SIG-M5 (cell line): ENCODE measurements at places on chromosomes 5 and 9.
A peak's percentile ranks its signal among the peaks of the same experiment; 100 is the strongest.

GRCh38 chr5:54651482-54652076 lies 134.0 kb downstream of the SNX18 start:
- no peak for DNase-seq

GRCh38 chr5:42718591-42718990 lies 38.0 kb upstream of the CCDC152 start:
- no peak for DNase-seq

DNA sequence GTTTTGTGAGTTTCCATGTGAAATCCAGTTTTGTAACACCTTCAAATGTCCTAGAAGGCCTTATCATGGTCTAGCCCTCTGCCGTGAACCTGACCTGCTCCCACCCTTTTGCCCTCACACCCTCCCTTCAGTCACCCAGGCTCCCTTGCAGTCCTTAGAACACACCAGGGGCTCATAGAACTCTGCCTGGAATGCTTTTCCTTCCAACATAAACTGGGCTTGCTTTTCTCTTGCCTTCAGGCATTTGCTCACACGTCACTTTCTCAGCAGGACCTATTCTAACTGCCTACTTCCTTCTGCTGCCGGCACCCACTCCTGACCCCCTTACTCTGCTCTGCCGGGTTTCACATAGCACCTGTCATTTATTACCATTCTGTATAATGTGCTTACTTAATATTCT lies 111.9 kb downstream of the PDE8B start:
- no peak for DNase-seq

- no peak for DNase-seq
Observed at GRCh38 chr5:8418049-8418426, 549.1 kb downstream of the MTRR start.

DNA sequence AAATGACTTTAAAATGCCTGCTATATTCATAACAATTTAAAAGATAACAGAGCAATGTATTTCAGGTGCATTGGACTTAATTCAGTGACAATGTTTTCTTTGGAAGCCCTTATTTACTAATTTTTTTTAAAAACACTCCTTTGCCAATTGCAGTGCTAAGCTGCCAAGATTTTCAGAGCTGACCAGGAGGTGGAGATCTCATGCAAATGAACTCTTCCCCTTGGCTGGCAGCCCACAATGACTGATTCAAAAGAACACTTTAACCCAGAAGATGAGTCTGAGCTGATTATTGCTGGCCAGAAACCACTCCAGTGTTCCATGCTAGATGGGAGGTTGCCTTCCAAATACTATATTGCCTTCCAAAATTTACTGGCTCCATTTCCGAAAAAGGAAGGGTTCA lies 128.3 kb upstream of the CCNH start:
- DNase-seq: no peak

GRCh38 chr9:121294866-121295661 lies 27.1 kb downstream of the GSN start:
- no peak for DNase-seq

DNA sequence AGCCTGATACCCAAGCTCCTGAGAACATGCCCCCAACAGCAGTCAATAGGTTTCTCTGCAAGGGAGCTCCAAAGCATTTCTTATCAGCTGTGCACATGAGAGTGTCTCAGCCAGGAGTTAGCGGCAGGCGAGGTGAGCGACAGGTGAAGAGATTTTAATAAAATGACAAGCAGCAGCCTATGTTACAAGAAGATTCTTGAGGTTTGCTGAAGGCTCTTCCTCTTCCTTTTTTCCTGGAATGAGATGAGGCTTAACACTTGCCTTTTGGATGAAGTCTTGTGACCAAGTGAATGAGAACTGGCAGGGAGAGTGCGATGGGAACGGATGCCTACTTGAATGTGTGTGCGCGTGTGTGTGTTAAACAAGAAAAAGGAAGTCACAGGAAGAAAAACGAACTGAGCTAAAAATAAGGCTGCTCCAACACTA lies 76.1 kb downstream of the SHB start:
- no peak for DNase-seq

- no peak for DNase-seq
Observed at GRCh38 chr9:69643098-69643497, 29.1 kb downstream of the APBA1 start.

- no peak for DNase-seq
Observed at GRCh38 chr9:132243156-132244074, 81.6 kb downstream of the NTNG2 start.

DNA sequence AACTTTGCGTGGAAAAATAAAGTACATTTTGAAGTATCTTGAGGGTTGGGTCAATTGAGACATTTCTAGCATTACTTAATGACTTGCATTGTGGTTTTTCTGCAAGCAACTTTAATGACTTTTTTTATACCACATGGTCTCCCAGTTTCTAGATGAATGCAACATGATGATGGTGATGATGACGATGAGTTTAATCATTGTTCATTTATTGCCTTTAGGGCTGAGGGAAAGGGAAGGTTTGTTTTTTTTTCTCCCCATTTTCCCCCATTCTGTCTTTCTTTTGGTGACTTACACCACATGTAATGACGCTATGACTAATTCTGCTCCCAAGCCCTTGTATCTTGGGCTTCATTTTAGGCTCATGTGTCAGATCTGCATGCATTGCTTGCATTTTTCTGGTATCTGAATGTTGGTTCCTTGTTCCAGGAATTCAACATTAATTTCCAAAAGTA lies 57.7 kb upstream of the NXNL2 start:
- no peak for DNase-seq

- DNase-seq: no peak
Observed at GRCh38 chr9:714675-715074, 126.8 kb upstream of the DMRT1 start.

- no peak for DNase-seq
Observed at GRCh38 chr5:1460054-1460682, 14.9 kb upstream of the SLC6A3 start.

DNA sequence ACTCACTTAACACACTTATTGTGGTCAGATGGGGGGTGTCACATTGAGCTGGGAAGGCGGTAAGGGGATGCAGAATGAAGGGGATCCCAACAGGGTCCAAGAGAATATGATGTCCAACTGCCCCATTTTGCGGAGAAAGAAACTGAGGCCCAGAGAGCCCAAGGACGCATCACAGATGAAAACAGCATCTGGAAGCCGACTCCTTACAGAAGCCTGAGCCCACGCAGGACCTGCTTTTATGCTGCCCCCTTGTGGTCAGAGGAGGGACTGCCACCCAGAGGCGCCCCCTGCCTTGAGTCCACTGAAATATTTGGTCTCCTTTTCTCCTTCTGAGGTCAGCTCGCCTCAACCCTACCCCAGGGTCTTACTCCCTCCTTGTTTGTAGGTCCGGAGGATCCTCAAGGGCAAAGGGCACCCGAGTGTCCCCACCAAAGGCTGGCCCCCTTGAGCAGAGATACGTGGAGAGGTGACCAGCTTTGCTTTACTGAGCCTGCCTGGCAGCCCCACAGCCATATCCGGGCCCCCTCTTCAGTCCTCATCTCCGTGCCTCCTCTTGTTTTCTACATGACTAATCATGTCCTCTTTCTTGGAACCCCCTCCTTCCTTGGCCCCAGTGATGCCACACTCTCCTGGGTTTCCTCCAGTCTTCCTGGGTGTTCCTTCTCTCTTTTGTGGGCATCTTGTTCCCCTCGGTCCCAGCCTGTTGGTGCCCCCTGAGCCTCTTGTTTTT lies 30.0 kb upstream of the TTLL11 start:
- DNase-seq: no peak

GRCh38 chr5:136174021-136174659 lies 18.8 kb downstream of the SMIM32 start:
- DNase-seq: no peak

DNA sequence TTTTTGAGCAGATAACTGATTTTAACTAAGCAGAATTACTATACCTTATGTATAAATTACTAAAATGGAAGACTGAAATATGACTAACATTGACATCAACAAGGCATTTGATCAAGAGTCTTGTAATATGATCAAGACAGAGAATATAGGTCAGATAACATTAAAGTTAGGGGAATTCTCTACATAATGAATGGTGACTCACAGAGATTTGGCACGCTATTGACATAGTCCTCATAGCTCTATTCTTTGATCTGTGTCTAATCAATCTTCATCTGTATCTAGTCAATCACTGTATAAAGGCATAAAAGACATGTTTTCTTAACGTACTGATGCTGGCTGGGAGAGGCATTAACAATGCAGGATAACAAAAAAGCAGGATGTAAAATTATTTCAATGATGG lies 17.4 kb downstream of the ABITRAM start:
- no peak for DNase-seq

DNA sequence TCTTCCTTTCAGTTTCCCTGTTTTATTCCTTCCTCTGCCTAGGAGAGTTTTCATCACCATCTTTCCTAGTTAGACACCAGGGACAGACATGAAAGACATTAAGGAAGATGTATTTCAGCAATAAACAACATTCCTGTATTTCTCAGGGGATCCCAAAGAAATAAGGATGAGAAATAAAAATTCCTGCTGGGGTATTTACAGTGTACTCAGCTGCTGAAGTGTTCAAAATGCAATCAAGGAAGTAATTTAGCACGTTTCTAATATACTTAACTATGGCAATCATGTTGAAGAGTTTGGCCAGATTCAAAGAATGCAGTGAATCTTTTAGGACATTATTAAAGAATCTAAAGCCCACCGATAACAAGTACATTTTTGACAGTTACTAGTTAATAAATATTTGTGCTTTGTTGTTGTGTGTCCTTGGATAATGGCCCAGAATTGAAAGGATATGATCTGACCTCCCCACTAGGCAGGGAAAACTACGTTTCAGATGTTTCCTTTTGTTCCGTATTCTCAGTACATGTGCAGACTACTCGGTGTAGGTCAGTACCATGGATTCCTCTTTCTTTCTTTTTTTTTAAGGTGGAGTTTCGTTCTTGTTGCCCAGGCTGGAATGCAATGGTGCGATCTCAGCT lies 46.8 kb downstream of the INIP start:
- no peak for DNase-seq

DNA sequence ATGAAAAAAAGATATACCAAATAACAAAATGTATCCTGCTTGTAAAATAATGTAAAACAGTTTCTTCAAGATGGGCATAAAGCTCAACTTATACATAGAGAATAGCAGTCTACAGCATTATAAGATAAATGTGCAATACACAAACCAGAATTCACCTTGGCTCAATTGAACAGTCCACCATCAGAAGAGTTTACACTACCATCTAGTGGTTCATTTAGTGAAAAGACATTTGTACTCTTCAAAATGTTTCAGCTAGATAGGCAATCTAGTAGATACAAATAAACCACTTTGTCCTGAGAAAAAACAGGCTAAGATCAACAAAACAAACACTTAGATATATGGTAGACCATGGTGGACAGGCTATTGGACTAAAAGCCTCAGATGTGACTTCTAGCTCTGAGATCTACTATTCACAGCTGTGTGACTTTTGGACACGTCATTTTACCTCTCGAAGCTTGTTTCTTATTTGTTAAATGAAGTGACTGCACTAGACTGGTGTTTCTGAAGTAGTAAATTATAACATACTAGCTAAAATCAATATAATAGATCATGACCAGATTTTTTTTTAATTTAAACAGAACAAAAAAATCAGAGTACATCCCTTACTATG lies 22.1 kb upstream of the TPD52L3 start:
- no peak for DNase-seq

GRCh38 chr5:38379350-38379937 lies 121.1 kb downstream of the EGFLAM start:
- DNase-seq: no peak

DNA sequence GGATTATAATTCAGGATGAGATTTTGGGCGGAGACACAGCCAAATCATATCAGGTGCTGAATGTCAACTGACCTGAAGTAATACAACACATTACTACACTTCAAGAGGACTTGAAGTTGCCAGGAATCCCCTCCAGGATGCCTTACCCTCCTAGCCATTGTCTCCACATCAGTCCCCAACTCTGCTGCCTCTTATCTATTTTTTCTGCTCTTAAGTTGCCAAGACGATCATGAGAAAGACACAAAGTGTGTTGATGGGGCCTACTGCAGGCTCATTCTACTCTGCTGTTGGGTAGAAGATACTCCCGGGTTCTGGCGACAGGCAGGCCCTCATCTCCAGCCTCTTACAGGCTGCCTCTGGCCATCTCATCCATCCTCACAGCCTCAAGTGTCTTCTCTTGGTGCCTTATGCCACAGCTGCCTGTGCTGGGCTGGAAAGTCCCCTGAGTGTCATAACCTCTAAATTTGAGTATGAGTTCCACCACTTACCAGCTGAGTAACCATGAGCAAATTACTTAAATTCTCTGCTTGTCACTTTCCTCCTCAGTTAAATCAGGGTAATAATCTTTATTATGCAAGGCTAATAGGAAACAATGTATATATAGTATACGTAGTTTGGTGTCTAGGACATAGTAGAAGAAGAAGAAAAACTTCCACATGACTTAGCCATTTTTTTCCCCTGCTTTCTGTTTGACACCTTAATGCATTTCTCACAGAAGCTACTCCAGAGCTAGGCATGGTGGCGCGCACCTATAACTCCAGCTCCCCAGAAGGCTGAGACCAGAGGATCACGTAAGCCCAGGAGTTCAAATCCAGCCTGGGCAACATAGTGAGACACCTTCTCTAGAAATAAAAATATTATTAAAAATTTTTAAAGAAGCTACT lies 73.0 kb upstream of the SNX2 start:
- no peak for DNase-seq

DNA sequence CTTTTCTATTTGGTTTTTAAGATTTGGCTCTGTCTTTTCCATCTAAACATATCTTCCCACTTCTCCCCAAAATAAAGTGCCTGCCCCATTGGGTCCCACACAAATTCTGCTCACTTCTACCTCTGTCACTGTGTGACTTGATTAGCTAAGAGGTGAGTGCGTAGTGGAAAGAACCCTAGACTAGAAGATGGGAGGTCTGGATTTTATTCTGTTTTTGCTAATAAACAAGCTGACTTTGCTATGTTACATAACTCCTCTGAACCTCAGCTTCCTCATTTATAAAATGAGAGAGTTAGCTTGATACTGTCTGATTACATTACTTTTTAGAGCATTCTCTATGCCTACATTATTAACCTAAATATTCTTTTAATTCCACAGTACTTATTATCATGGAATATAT lies 51.3 kb upstream of the PTGER4 start:
- peak; percentile 79 for DNase-seq

DNA sequence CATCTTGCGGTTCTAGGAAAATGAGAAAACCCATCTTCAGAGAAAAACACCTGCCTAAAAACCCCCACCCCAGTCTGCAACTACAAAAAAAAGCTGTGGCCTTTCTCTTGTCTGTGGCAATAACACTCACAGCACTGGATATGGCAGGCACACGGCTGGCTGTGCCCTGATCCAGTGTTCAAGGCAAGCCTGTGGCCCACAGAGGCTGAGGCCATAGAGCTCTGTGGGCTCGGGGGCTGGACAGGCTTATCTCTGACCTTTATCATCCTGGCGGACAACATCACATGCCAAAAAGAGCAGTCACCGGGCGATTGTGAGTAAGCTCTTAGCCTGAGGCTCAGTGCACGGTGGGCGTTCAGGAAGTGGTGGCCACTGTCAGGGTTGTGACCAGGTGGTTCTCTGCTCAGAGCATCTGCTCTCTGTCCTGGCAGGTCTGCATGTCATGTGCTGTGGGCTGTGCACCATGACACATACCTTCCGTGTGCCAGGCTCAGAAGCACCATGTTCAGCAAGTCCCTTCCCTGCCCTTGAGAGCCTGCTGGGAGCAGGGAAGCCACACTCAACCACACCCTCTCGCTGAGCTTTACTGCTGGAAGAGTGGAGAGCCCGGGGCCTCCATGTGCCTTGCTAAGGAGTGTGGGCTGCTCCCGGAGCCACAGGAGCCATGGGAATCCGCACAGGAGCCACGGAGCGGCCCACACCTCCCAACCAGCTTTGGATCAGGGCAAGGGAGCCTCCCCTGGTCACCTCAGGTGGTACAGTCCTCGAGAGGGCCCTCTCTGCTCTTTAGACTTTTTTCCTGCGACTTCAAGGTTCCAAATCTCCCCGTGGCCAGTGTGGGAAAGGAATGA lies 34.6 kb upstream of the WDR38 start:
- DNase-seq: no peak

- DNase-seq: no peak
Observed at GRCh38 chr9:116789081-116789480, 102.0 kb downstream of the TRIM32 start.
